ENCODE measurements at places on chromosomes 5 and 9.

DNA sequence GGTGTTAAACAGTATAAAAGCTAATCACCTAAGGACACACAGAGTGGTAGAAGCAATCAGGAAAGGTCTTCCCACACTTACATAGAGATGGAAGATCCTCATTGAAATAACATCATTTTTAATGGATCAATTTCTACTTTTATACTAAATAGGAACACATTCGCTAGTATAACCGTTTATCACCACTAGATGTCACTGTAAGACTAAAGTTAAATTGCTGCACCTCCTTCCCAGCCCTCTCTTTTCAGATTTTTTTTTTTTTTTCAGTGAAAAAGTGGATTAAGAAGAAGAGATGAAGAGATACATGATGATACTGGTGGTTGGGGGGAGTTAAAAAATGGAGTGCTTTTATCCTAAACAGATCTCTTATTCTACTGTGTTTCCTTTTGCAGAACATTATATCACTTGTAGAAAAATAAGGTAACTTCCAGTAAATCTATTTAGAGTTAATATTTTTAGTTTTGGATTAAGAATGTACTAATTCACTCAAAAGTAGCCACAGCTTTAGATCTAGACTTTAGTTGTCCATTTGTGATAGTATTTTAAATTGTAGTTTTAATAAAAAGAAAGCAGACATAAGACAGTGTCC, 116.9 kb upstream of the ARRDC3 start:
- peak; percentile 67 for DNase-seq

- no peak for DNase-seq
Observed at GRCh38 chr5:127306647-127307046, 16.1 kb downstream of the MEGF10 start.

DNA sequence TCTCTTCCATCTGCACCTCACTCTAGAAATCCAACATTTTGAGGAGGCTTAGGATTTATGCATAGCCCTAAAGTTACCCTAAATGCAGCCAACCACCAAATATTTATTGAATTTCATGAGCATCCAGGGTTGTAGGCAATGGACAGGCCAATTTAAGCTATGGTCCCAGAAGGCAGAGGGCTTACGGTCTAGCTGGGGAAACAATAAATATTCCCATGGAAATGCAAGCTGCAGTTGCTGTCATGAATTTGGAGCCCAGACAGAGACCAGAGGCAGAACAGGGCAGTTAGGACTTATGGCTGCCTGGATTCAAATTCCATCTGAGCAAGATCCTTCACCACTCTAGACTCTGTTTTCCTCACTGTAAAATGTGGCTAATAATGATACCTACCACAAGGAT, 9.1 kb upstream of the INSYN2B start:
- no peak for DNase-seq

DNA sequence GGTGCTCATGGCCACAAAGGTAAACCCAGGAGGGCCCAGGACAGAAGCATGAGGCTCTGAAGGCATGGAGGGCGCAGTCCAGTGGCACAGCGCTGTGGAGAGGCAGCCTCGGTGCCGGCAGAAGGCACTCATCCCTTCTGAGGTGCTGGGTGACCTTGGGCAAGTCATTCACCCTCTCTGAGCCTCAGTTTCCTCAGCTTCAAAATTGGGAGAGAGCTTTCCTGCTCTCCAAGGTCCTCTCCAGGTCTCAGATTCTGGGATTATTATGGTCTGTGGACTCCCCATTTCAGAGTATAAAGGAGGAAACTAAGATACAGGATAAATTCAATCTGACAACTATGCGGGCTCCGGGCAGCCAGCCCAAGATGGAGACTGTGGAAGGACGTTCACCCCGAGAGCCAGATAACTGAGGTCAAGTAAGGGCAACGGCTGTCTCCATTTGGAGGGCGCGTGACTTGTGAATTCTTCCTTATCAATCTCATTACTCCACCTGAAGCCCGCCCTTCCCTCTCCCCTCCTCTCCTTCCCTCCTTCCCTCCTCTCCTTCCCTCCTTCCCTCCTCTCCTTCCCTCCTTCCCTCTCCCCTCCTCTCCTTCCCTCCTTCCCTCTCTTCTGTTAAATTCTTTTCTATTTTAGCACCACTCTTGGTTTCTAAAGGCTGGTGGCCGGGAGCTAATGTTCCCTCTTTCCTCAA, 58.1 kb downstream of the LRSAM1 start:
- DNase-seq = no peak

GRCh38 chr5:133469846-133470245, 142.5 kb downstream of the FSTL4 start:
- DNase-seq = no peak

DNA sequence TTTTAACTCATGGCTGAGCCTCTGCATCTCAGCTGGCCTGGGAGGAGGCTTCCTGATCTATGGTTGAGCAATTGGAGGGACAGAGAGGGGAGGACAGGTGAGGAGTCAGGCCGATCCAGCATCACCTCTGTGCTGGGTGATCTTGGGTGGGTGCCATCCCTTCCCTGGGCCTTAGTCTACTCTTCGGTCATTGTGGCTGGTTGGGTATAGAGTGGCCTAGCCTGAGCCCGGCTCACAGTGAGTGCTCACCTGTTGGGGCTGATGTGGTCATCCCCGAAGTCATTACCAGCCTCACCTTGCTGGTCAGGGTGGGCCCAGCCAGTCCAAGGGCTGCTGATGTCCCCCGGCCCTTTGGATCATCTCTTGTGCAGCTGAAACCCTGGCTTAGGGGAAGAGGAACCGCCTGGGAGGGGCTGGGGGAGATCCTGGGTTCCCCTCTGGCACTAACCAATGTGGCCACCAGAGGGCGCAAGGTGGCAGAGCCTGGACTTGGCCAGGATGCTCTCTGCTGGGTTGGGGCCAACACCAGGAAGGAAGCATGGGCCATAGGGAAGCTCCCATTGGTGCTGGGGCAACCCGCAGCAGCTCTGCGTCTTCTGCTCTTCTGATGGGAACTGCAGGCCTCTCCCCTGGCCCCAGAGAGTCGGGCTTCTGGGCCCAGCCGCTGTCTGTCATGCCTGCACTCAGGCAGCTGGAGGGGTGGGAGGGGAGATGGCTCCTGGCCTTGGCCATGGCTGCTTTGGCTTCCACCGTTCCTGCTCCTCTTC, 17.3 kb upstream of the ODF2 start:
- DNase-seq = peak; percentile 90

- DNase-seq = no peak
Observed at GRCh38 chr9:94757158-94757557, 30.7 kb downstream of the AOPEP start.

GRCh38 chr5:137666901-137667300, 69.0 kb downstream of the KLHL3 start:
- DNase-seq = no peak

DNA sequence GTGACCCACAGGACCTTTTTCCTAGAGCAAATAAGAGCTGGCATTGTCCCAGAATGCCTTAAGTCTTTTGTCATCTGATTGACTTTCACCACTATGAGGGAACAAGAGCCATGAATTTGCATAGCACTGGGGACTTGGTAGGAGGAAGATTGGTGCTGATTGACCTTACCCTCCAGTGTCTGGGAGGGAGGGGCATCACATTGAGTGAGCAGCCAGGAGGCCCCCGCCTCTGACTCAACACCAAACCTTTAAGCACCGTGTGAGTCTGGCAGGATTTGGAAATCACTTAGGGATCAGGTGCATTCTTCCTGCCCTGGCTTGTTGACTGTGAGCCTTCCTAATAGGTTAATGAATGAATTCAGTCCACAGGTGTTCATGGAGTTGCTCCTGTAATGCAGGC, 40.7 kb downstream of the WNK2 start:
- no peak for DNase-seq

- DNase-seq = no peak
Observed at GRCh38 chr9:136429683-136430491, 9.8 kb downstream of the INPP5E start.

GRCh38 chr9:7976167-7976755, 176.7 kb upstream of the DMAC1 start:
- peak; percentile 88 for DNase-seq

DNA sequence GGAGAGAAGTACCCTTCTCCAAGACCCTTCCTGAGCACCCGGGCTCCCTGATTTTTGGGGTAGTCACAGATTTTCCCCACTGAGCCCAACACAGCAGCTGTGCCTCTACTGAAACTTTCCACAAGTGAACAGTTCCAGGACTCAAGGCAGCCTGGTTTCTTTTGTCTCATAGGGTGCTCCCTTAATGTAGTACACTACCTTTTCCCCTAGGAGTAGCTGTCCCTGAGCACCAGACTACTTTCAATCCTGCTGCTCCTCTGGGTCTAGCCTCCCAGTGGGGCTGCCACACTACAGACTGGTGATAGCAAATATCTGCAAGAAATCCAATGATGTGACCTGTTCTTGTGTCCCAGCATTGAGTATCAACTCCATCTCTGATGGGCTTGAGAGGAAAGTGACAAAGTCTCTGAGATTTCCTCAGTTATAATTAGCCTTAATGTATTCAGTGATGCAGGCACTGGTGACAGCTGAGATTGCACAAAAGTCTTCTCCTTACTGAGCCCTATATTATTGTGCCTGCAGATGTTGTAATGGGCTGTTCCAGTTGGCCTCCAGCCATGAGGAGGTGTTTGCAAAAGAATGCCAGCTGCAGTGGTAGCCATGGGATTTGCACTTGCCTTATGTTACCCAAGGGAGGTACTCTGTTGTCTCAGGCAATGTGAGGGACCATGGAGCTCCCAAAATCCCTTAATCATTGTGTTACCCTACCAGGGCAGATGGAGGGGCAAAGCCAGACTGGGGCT, 1802.5 kb downstream of the EFNA5 start:
- no peak for DNase-seq

All from Kasumi-1 (cell line).